Stimulated activated CD8-positive, alpha-beta memory T cell treated with anti-CD3 and anti-CD28 coated beads, Interleukin-4, amount 100 ng/mL, for 1 hour (primary cell): ENCODE measurements at places on chromosomes 5 and 9.

DNA sequence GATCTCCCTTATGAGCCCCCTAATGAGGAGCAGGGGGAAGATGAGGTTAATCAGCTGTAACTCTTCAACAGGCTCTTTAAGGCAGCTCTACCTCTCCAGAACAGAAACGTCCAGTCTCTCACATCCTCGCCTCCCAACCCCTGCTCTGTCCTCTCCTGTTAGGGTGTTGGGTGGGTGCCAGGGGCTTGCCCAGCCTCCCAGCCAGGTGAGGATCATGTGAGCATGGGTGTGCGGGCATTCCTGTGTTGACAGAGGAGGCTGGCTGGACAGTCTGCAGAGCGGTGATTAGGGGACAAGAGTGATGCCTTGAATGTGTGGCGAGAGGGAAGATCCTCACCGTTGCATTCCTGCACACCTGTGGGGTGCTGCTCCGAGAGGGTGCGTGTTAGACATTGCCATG, 51.7 kb downstream of the CCDC180 start:
- no peak for DNase-seq

GRCh38 chr5:14168793-14169262, 25.7 kb downstream of the TRIO start:
- DNase-seq, result no peak

DNA sequence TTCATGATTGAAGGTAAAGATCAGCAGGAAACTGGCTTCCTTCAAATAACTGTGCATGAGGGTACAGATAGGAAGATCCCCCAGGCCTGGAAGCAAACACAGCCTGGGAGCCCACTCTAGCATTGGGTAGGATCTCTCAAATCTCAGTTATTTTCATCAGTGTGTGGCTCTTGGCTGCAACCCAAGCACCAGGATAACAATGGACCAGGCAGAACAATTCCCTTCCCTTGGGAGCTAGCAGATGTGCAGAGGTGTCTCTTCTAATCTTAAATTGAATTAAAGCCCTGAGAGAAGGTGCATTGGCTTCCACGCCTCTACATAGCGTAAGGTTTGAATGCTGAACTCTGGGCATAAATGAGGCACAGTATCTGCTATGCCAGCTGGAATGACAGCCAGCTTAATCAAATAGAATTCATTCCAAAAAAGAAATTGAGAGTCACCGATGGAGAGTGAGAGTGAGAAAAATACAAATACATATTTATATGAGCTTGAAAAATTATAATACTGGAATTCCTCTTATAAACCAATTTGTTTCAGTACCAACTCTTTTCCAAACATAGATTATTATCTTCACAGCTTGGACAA, 957.3 kb downstream of the CDH12 start:
- DNase-seq, result no peak

DNA sequence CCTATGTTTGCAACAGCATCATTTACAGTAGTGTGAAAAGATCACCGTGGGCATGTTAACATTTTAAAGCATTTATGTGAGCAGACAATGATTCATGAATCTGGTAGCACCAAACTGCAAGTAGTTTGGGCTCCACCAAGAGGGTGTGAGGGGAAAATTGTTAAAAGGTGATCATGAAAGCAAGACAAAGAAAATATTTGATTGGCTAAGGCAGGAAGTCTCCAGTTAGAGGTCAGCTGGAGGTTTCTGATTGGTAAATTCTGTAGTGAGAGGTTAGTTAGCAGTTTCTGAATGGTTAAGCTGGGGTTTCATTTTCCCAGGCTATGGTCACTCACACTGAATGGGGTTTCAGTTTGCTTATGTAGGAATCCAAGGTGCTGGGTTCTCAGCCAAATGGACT, 13.5 kb upstream of the DRD1 start:
- no peak for DNase-seq

- DNase-seq, result no peak
Observed at GRCh38 chr5:147836439-147836838, 5.0 kb upstream of the SPINK1 start.

GRCh38 chr5:7577381-7577780, 181.4 kb downstream of the ADCY2 start:
- no peak for DNase-seq

DNA sequence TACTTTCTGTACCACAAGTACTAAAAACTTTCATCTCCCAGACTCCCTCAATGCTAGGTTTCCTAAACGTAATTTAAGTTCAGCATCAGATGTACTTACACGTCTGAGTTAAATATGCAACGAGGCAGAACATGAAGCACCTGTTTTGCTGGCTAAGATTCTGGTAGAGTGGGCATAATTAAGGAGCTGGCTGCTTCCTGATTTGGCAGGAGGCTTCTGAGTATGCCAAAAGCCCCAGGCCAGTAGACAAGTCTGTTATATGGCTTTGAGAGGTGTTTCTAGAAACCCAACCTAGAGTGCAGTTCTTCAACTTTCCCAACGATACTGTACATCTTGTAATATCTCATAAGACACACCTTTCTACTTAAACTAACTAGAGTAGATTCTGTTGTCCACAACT, 13.6 kb downstream of the TICAM2 start:
- no peak for DNase-seq

DNA sequence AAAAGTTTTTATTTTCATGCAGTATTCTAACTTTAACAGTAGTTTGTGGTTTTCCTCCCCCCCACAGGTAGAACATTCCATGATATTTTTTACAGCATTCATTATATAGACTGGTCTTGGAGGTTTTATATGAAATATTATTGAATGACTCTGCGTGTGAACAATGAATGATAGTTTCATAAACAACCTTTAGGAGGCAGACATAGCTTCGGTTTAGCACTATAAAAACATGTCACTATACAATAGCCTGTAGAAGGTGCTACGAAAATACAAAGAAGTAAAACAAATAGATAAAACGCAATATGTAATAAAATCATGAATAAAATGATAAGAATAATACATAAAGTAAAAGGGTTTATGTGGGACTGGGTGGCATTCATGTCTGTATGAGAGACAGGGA, 8.5 kb downstream of the KLF4 start:
- DNase-seq, result no peak
